ENCODE measurements at places on chromosomes 5 and 9. TPM values are rescaled to one million over a fixed set of nuclear protein-coding genes. Genes with fewer than 3 reads are reported as not detected.

DNA sequence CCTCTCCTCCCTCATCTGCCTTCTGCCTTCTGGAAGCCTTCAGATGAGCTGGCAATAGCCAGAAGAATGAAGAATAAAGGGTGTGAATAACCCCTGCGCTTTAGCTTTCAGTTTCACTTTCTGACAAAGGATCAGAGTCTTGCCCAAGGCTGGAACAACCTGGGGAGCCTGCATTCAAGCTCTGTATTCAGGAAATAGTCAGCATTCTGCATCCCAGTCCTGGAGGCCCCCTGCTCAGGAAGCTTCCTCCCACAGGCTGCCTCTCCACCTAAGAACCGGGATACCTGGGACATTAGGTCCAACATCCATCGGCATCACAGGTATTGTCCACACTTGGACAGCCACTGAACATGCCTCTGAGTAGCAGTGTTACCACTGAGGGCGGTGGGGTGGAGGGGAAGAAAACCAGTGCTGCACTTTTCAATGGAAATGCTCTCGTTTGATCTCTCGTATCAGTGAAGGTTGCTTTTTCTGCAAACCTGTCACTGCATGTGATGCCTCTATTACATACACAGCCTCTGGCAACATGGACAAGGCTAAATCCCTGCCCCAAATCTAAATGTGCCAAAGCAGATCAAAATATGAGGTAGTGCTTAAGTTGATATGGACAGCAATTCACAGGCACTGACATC, 39.8 kb upstream of the ACO1 start:
- DNase-seq = no peak

DNA sequence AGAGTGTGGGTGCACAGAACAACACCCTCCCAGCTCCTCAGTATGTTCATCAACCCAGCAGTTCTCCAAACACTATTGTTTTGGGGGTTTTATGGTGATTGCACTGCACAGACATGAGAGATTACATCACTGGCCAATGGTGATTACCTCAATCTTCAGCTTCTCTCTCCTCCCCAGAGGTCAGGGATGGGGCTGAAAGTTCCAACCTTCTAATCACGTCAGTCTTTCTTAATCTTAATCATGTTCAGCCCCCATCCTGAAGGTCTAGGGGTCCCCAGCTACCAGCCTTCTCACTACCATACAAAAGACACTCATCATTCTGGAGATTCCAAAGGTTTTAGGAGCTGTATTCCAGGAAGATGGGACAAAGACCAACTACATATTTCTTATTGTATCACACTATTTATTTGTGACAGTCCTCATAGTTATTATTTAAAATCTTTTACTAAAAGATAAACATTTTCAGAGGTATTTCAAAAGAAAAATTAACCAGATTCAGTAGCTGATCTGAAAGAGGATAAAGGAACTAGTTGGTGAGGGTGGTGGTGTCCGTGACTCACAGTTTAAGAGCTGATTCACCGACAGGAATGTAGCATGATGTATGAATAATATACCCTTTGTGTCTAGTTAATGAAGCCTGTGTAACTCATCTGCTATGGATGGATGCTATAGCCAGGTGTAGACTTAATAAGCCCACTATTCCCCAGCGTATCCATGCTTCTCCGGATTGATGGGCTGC, 35.6 kb downstream of the RASEF start:
- DNase-seq = no peak

GRCh38 chr5:67095346-67096171, 101.0 kb downstream of the CD180 start:
- no peak for DNase-seq

GRCh38 chr5:53416144-53416738, 64.2 kb upstream of the FST start:
- no peak for DNase-seq

GRCh38 chr5:3104429-3105060, 353.1 kb upstream of the IRX2 start:
- no peak for DNase-seq

Gene C9orf50
- total RNA-seq = 0.39 TPM

- no peak for DNase-seq
These were observed 802 bp downstream of the SPIN1 start for GRCh38 chr9:88388886-88389605.

GRCh38 chr9:98707166-98708102, 1.3 kb downstream of the GABBR2 start:
- no peak for DNase-seq

Gene ACOT12
- total RNA-seq = not detected

DNA sequence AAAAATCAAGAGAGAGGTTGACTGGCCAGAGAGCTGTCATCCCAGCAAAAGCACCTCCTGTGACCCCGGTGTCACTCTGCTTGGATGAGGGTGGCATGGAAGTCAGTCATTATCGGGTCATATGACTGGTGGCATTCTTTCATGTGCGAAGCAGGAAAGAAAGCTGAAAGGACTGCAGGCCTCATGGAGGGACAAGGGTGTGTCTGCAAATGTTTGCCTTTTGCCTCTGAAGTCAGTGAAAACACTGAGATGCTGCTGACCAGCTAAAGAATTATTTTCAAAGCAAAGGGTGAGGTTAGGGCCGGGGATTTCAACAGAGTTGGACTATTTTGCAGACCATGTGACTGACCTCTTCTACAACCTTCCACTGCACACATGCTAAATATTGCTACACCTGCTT, 298.3 kb downstream of the CSNK1G3 start:
- no peak for DNase-seq

- no peak for DNase-seq
These were observed 14.2 kb upstream of the FOXB2 start for GRCh38 chr9:77005216-77005615.

DNA sequence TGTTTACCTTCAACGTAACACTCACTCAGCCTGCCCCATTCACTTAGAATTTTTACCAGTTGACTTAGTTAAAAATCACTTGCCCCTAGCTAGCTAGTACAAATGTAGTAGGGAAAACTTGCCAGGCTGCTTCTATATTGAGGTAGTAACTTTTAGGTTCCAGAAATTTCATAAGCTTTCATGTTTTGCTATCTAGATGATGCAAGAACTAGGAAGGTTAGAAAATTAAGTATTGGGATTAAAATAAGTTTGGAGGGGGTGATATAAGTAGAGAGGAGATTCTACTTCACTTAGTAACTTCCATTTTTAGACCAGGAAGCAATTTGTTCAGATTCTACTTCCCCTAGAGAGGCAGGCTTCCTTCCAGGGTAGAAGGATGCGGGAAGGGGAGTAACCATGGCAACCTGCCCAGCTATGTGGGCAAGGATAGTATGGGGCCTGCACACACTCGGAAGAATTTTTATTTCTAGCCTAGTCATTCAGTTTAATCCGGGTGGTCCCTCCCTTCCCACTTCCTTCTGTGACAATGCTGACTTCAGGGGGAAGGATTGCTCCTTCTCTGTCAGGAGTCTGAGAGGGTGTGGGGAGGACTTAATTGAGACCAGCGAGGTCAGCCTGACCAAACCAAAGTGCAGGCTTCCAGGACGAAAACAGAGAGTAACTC, 4.2 kb downstream of the DAB2 start:
- DNase-seq = no peak

DNA sequence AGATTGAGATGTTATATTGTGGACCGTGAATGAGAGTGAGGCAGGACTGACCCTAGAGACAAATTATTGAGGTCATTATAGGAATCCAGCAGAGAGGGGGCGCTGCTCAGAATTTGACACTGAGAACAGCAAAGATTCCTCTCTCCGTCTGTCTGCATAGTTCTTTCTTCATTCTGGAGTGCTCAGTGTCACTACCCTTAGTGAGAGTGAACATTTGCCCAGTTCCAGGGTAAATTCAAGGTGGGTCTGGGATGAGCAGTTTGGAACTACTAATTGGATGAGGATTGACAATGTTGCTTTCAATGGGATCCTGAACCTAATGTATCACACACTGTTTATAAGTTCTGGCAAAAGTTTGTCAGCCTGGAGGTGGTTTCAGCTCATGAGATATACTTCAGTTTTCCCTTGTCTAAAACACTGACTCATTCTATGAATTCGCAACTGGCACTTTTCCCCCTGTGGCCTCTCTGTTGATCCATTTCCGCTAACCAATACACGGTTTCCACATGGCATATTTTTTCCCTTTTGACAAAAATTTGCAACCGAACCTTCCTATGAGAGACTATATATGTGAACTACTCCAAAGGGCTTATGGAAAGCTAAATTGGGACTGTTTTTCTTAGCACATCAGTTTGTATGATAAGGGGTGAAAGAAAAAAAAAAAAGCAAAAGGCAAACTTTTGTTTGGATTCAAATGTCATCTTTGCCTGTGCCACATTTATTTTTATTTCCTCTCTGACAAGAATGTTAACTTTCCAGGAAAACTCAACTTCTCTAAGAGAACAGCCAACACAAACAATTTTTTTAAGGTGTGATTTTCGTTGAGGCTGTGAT, 1240.7 kb upstream of the WWC1 start:
- no peak for DNase-seq

Data from chondrocyte (in vitro differentiated cells).